Stimulated activated CD8-positive, alpha-beta memory T cell treated with anti-CD3 and anti-CD28 coated beads, Interleukin-4, amount 100 ng/mL, for 1 hour (primary cell): ENCODE measurements at places on chromosomes 6 and 20.

- no peak for DNase-seq
Measured at GRCh38 chr6:36615018-36615761, 21.0 kb downstream of the SRSF3 start.

DNA sequence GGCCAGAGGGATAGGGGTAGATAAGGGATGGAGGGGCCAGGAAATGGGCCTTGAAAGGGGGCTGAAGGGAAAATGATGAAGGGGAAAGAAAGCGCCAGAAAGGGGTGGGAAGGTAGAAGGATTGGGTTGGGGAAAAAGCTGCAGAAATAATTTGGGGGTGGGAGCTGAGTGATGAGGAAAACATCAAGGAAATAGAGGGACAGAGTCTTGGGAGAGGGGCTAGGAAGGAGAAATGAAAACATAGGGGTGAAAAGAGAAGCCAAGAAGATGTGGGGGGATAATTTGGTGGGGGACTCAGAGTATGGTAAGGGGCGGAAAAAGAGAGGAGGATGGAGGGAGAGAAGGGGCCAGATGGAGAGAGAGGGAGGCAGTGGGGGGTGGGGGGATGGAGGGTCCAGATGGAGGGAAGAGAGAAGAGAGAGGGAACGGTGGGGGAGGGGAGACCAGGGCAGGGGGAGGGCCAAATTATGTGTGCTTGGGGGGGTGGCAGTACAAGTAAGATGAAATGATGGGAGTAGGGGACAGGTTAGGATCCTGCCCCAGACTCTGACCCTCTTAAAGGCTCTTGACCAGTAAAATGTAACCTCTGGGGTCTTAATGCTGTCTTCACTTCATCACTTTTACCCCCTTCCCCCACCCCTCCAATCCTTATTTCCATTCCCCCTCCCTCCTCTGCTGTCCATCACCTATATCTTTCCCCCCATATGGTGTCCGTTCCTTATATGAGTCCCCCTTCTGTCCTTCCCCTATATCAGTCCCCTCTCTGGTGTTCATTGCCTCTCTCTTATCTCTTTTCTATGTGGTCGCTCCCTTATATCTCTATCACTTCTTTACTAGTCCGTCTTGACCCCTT lies 852 bp downstream of the SYNGAP1 start:
- DNase-seq: no peak

GRCh38 chr6:41334482-41335040 lies 847 bp upstream of the NCR2 start:
- DNase-seq: no peak

DNA sequence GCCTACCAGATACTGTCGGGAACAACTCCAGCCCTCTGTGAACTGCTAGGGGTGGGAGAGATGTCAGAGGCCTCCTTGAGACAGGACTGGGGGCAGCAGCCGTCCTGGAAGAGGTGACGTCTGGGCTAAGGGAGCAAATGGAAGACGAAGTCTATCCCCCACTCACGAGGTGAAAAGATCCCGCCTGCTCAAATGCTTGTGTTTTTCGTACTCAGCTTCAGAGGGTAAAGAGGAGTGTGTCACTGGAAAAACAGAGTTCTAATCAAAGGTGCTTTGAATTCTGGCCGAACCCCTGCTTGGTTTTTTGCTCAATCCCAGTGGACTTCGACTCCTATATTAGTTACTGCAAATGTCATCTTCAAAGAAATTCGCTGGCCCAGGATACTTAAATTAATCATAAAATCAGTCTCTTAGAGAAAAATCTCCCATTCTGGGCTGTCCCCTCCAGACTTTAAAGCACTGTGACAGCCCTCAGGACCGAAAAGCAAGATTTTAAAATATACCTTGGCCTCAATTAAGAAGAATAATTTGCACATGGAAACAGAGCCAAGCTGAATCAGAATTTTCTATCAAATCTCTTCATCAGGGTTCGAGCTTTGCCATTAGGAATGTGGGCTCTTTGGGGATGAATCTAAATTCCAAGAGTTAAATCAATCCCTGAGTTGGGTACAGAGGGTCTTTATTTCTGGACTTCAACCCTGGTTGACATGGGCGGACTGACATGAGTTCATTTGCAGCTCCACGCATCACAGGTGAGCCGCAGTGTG lies 61.8 kb upstream of the AFDN start:
- no peak for DNase-seq

- no peak for DNase-seq
Measured at GRCh38 chr6:26327450-26328264, 37.3 kb upstream of the BTN3A2 start.

DNA sequence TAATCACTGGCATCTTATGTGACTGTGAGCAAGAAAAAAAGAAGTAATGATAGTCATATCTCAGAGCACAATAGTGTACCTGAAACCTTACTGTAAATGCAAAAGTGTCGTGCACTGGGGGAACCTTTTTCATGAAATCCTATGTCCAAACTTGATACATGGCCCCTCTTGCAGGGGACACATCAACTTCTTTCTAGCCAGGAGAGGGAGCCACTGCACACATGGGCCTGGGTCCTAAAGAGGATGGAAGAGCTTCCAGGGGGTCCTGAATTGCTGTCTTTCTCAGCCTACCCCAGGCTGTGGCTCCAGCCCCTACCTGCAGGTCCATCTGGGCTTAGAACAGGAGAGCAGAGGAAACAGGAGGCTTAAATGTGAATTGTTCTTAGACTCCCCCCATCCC lies 165.7 kb downstream of the SOD2 start:
- DNase-seq: no peak

DNA sequence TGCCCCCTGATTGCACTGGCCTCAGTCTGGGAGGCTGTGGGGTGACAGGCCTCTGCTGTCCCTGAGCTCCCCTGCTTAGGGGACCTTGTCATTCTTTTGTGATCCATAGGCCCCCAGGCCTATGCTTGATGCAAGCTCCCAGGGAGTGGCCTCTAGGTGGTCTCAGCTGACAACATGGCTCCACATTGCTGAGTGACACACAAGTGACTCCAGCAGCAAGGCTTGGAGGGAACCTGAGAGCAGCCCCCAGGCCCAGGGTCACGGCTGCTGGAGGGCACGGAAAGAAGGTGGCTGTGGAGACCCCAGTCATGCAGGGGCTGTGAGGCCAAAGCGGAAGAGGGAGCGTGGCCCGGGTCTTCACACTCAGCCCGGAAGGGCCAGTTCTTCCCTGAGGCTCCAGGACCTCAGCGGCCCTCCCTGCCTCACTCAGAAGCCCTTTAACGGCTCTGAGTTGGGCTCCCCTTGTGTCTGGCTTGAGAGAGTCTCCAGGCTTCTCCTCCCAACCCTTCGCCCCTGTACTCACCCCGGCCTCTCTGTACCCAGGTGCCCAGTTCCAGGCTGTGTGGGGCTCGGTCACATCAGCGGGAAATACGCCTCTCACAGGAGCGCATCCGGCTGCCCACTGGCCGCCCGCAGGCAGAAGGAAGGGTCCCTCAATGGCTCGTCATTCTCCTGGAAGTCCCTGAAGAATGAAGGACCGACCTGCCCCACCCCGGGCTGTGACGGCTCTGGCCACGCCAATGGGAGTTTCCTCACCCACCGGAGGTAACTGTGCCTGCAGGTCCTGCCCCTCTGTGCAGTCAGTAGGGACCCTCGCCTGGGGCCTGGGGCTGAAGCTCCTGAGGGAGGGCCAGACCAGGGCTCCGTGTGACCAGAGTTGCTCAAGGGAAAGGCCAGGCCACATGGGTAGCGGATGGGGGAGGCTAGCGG lies 23.7 kb upstream of the PCMTD2 start:
- DNase-seq: no peak

DNA sequence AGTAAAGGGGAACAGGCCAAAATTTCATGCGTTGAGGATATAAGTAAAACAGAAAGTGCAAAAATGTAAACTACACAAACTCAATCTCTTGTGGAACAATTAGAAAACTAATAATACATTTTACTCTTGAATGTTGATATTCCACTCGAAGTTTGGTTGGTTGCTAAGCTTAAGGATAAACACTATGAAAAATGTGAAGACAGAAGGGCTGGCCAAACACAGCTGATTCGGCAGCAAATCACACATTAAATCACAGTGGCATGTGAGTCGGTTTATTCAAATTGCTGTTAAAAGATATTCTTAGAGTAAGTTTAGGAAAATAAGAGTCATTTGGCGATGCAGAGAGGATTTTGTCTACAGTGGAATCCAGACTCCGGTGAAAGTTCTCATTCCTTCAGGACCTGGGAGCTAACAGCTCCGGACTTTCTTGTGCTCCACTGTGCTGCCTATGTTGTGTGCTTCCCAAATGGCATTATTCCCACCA lies 1.4 kb upstream of the EPM2A start:
- DNase-seq: no peak

- DNase-seq: no peak
Measured at GRCh38 chr20:41738604-41739206, 120.5 kb upstream of the CHD6 start.

DNA sequence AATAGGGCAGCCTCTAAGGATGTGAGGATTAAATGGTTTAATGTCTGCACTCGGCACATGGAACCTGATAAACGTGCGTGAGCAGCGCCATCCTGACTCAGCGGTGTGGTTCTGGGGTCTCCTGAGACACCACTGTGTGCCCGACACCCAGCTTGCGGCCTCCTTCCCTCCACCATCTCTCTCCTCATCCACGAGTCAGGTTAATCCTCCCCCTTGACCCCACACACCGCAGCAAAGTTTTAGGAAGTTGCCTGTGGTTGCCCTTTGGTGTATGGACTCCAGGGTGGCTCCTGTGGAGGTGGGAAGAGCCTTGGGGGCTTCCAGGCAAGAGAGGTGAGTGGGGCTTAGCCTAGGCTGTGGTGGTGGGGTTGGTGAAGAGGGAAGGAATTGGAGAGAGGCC lies 68.2 kb downstream of the PHACTR3 start:
- DNase-seq: no peak

DNA sequence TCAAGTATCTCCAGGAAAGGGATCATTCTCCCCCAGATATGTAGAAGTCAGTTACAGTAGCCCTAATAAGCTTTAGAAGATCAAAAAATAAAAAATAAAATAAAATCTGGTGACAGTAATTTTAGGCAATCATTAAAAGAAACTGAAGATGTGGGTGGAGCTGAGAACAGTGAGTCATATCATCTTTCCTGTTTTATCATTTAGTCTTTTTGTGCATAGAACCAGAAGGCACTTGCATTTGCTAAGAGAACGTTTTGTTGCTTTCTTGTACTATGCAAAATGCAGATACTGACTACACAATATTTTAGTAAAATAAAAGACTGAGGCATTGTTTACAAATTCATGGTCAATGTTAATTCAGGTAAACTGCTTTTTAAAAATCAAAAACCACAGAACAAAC lies 497.4 kb upstream of the EPHA7 start:
- no peak for DNase-seq

- no peak for DNase-seq
Measured at GRCh38 chr20:4161401-4162251, 146.3 kb upstream of the RNF24 start.

DNA sequence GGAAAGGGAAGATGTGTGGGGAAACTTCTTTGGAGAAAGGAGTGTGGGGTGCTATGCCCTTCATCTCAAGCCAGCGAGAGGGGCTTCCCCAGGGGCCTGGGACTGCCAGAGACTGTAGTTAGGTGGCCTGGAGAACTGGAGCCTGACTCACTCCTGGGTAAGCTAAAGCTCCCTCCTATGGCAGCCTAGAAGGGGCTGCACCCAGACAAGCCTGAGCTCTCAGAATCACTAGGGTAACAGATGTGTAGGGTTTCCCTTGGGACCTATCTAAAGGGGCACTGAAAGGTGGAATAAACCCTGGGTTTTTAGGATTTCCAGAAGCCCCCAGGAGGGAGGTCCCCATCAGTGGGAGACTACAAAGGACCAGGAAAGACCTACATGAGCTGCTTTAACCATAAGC lies 1.6 kb upstream of the ARMC2 start:
- DNase-seq: no peak

- no peak for DNase-seq
Measured at GRCh38 chr6:38086346-38086745, 266.8 kb downstream of the ZFAND3 start.

- DNase-seq: no peak
Measured at GRCh38 chr6:17808609-17809008, 101.9 kb upstream of the NUP153 start.

DNA sequence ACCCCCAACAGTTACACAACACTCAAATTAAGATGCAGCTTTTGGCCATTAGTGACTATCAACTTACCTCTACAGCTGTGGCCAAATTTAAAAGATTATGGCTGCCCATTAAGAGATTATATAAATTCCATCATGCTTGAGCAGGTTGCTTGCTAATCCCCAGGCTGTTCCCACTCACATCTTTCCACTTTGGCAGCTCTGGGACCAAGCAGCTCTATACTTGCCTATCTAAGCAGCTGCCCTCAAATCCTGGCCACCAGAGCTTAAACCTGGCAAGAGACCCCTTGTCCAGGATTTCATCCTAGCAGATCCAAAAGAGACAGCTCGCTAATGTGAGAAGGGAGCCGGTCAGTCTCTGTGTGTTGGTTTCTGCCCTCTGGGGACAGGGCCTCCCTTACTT lies 127.9 kb downstream of the SLC23A2 start:
- no peak for DNase-seq

- DNase-seq: no peak
Measured at GRCh38 chr6:5626727-5627426, 365.6 kb downstream of the FARS2 start.

- no peak for DNase-seq
Measured at GRCh38 chr6:126701676-126702560, 362.0 kb downstream of the CENPW start.

DNA sequence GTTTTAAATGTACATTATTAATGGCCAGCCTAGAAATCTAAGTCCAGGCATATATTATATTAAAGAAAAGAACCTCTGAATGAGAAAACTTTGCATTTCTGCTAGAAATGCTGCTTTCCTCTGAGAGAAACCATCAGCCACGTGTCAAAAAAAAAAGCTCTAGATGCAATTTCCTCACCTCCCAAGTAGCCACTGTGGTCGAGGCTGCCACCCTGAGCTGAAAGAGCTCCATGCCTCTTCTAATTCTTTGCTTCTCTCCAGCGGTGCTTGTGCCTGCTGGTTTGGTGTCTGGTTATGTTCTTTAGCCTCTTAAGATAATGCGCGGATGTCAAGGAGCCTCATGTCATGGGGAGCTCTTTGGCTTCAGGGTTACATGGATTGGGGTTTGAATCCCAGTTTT lies 316.0 kb downstream of the TFAP2C start:
- DNase-seq: no peak

DNA sequence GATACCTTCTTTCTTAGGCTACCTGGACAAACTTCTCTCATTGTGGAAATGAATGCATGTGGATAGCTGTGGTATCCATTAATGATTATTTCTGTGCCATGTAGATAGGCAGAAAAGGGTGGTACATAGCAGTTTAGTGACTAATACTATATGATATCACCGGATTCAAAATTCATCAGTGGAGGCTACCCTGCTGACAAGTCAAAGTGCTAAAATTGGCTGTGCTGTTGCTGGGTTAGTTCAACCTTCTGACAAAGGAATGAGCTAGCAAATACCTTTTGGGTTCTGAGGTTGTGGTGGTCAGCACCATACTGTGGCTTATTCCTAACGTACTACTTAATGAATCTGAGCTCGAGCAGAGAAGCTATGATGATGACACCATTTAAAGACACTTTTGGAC lies 109.1 kb downstream of the TFAP2B start:
- no peak for DNase-seq
